ENCODE measurements at places on chromosomes 2 and 18.

GRCh38 chr2:104859766-104860450 lies 6.0 kb downstream of the POU3F3 start:
- no peak for DNase-seq

DNA sequence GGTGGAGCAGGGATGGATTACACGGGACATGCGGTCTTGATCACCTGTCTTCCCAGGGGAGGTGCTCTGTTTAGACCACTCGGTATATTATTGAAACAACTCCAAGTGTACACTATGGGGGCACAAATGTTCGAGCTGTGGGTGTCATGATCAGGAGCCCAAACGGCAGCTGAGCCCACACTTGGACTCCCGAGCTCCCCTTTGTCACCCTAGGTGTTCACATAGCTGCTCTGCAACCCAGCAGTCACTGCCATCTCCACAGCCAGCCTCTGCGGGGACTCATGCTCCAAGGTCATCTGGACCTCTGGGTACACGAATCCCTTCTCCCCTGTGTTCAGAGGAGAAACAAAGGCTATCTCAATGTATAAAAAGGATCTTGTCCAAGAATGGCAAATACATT lies 46.0 kb downstream of the CAPN13 start:
- DNase-seq = no peak

- no peak for DNase-seq
Measured at GRCh38 chr2:64259312-64259711, 115.1 kb upstream of the PELI1 start.

GRCh38 chr18:68703326-68703725 lies 11.6 kb downstream of the TMX3 start:
- no peak for DNase-seq

- no peak for DNase-seq
Measured at GRCh38 chr2:45748239-45748638, 96.8 kb downstream of the PRKCE start.

GRCh38 chr2:39128919-39129391 lies 8.1 kb upstream of the SOS1 start:
- no peak for DNase-seq

- no peak for DNase-seq
Measured at GRCh38 chr2:79801082-79801481, 288.2 kb downstream of the CTNNA2 start.

Data from urinary bladder (tissue), 4 donors.